Mammary epithelial cell (primary cell): ENCODE measurements at places on chromosomes 6 and 20. TPM values are rescaled to one million over a fixed set of nuclear protein-coding genes. Genes with fewer than 3 reads are reported as not detected.
A peak's percentile ranks its signal among the peaks of the same experiment; 100 is the strongest.

The PLCB4 gene
- total RNA-seq, result 0.19 and 0.21 TPM in 2 replicates

The IMPG1 gene
- not detected in 2 replicates for total RNA-seq

The TMC2 gene
- not detected in 2 replicates for total RNA-seq

The EYA2 gene
- 1.0 TPM for total RNA-seq

The PSORS1C2 gene
- not detected in 2 replicates for total RNA-seq

The PPIL4 gene
- total RNA-seq, result 28.8 and 48.2 TPM in 2 replicates

The DSP gene
- 390 and 397 TPM in 2 replicates for total RNA-seq

The SSTR4 gene
- not detected in 2 replicates for total RNA-seq

The GSTA2 gene
- not detected in 2 replicates for total RNA-seq

The OPN5 gene
- not detected for total RNA-seq

- DNase-seq, result no peak
Observed at GRCh38 chr6:11918739-11919605, 93.1 kb upstream of the HIVEP1 start.

GRCh38 chr20:8842525-8842924 is 226.4 kb upstream of the PLCB4 start:
- no peak for DNase-seq

DNA sequence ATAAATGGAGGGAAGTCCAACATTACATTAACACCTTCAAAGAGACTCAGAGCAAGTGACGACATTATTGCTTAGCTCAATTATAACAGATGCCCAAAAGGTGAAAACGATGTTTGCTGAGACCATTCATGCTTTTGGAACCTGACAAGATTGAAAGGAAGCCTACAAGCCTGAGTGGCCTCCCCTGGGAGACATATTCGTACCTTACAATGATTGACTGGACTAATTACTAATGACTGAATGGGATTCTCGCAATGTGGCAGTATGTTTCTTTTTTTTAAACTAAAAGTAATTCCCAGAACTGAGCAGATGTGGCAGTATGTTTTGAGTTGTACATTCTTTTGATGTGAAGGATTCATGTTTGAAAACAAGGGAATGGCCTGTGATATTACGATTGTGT is 49.9 kb downstream of the VEGFA start:
- no peak for DNase-seq

GRCh38 chr6:81130061-81130460 is 622.4 kb downstream of the TENT5A start:
- no peak for DNase-seq

DNA sequence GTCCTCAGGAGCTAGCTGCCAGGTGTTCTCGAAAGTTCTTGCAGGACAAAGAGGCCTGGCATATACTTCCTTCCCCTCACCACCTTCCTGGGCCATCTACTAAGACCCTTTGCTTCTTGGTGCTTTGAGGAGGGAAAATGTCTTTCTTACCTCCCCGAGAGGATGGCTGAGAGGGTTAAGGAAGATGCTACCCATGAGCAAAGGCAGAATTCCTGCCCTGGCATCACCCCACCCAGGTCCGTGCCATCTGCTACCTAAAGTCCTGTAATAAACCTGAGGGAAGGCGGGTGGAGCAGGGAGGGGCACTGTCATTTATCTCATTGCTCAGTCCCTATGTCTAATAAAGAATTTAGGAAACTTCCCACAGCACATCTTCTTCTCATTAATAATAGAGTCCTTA is 16.2 kb downstream of the GFOD1 start:
- no peak for DNase-seq

GRCh38 chr6:108656836-108657235 is 96.1 kb downstream of the FOXO3 start:
- DNase-seq, result no peak

DNA sequence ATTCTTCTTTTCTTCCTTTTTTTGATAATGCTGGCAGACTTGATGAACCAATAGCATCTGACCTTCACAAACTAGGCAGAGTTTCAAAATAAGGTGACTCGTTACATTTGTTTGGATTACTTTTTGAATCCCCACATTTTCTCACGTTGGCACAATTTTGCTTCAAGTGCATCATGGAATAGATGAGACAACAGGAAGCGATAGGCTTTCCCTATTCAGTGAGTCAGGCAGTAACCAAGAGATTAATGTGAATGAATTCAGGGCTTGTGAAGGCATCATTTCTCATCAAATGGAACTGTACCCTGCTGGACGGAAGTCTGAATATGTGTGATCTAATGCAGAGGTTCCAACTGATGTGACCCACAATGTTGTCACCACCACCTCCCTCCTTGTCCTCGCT is 10.7 kb downstream of the RFPL4B start:
- DNase-seq, result peak; percentile 26

DNA sequence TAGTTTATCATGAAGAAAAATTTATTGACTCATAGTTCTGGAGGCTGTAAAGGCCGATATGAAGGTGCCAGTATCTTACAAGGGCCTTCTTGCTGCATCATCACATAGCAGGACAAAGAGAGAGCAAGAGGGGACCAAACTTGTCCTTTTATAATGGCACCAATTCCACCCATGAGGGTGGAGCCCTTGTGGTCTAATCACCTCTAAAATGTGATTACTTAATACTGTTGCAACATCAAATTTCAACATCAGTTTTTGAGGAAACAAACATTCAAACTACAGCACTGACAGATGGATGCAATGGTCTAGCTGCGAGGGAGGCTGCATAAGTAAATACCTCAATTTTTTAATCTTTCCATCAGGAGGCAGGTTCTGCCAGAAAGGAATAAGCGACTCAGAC is 76.7 kb upstream of the LAMA2 start:
- peak; percentile 3 for DNase-seq

DNA sequence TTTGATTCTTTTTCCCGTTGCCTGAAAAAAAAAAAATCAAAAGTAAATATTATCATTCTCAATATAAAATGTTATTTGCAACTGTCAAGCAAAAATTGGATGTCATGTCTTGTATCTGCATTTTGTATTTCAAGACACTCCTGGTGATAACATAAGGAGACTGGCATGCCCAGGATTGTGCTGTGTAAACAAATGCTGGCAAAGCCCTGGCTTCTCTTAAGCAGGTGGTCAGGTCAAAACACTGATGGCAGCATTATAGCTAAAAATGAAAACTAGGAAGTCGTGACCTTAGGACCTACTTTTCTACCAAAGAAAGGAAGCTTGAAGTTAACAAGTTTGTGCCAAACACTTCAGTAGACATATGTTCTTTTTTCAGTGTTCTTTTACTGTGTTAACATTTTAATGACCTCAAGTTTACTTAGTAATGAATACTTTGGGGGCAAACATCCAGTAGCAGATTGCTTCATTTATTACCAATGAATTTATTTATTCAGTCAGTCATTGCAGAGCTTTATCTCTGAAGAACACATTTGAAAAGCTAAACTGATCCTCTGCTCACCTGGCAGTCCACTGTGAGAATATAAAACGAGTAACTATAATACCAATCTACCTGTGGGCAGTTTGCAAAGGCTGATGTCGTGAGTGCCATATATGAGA is 243.1 kb upstream of the FLRT3 start:
- no peak for DNase-seq

DNA sequence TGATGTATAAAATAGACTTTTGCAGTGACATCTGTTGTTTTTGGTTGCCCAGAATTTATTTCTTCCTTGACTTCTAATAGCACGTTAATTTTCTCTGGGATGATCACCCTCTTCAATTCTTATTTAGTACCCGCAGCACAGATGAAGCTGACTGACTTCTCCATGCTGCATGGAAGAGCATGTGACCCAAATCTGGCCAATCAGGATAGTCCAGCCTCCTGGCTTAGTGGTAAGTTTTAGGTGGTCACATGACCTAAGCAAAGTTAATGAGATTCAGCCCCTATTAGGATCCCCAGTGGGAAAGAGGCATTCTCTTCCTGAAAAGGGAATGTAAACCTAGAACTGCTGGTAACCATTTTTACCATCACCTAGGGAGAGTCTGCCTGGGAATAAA is 13.8 kb upstream of the SIRT5 start:
- no peak for DNase-seq

- DNase-seq, result no peak
Observed at GRCh38 chr20:33709398-33709797, 10.7 kb downstream of the PXMP4 start.

GRCh38 chr6:157952861-157953351 is 28.8 kb upstream of the SYNJ2 start:
- DNase-seq, result peak; percentile 24

DNA sequence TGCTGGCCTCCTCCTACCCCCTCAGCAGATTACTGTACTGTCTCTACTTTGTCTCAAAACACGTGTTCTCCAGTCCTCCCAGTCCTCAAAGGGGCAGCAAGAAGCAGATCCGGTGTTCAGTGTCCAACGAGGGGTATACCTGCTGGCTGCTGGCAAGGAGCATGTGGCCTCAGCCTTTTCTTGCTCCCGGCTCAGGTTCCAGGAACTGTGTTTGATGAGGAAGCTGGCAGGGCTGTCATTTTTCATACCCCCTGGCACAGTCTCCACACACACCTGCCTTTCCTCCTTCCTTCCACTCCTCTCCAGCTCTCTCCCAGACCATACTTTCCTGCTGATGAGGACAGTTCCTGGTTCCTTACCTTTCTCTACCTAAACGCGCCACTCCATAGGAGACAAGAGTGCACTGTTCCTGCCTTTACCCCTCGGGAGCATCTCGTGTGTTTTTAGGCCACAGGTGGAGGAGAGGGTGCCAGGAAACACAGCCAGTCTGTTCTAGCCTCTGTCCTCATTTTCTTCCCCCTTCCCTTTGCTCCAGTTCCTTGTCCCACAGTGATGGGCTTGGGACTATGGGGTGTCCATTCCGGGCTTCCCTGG is 77.2 kb downstream of the SSR1 start:
- DNase-seq, result no peak

GRCh38 chr20:9615766-9616454 is 101.5 kb downstream of the LAMP5 start:
- DNase-seq, result no peak

DNA sequence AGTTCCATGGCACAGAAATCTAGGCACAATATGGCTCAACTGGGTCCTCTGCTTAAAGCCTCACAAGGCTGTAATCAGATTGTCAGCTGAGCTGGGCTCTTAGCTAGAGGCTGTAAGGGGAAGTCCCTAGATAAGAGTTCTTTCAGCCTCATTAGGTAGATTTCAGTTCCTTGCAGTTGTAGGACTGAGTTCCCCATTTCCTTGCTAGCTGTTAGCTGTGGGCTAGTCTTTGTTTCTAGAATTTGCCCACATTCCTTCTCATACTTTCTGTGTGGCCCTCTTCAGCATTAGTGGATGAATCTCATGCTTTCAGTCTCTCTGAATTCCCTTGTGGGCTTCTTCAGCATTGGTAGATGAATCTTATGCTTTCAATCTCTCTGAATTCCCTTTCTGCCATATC is 71.0 kb upstream of the MRAP2 start:
- DNase-seq, result no peak

GRCh38 chr20:48793776-48794175 is 34.0 kb downstream of the PREX1 start:
- DNase-seq, result no peak

DNA sequence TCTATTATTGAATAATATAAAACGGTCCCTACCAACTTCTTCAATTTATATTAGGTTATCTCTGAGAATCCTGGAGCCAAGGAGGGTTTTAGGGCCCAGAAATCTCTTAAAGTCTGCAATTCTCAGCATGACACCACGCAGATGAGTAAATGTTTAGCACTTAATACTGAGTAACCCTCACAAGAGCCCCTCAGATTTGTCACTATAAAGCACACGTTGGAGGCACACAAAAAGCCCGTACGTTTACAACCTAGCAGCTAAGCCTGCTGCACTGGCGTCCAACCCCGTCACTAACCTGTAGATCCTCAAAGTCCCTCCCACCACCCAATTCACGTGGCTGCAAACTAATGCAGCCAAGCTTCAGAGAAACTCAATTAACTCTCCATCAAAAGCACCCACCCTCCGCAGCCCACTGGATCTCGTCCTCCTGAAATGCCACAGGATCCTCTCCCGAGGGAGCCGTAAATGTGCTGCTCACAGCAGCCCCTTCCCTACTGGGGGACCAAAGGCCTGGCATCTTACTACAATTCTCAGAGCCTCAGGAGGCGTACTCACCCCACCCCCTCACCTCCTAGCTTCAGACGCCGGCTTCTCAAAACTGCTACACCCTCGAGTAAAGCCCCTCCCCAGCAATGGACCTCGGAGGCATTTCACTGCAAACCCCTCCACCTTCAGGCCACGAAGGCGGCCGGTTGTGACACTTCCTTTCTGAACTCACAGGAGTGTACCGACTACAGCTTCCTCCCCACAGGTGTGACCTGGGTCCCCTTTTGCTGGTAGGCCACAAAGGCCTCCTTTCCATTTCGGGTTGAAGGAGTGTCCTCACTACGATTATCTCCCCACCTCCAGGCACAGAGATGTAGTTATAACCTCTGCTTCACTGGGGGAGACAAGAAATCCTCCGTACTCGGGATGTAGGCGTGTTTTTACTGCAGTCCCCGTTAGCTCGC is 909 bp downstream of the CPNE1 start:
- DNase-seq, result peak; percentile 54

DNA sequence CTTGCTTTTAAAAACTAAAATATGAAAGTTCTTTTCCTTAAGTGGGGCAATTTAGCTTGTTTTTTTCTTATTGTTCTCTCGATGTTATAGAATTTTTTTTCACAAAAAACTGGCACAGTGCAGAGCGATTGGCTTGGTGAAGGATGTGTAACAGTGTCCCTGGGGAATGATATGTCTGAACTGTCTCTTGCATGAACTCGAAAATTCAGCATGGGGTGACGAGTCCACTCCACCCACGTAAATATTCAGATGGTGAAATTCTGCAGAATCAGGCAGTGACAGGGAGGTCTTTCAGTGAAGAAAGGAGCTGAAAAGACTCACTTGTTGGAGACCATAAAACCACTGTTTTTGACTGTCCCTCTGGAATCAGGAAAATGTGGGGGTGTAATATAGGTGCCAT is 505.3 kb downstream of the MMUT start:
- peak; percentile 2 for DNase-seq

DNA sequence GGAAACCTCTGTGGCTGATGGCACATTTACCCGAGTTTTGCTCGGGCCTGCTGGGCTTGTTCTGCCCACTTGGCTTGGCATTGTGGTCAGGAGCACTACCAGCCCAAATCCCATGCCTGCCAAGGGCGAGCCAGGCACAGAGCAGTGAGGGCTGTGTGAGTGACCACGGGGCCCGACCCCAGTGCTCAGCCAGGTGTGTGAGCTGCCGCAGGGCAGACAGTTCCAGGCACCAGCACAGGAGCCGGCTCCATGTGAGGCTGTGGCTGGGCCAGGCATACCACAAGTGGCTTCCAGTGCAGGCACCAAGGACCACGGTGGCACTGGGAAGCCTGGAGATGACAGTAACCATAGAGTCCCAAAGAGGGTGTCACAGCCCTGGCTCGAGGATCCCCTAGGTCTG is 1225.5 kb upstream of the GJE1 start:
- DNase-seq, result no peak

GRCh38 chr6:109296452-109296851 is 85.8 kb downstream of the CD164 start:
- no peak for DNase-seq
